ENCODE measurements at places on chromosomes 13 and 19.

- DNase-seq, result no peak
These were observed 188.0 kb downstream of the TDRD3 start for GRCh38 chr13:60584976-60585375.

GRCh38 chr13:113049521-113049941, 56.1 kb upstream of the F7 start:
- no peak for DNase-seq

GRCh38 chr13:106372199-106373155, 163.0 kb downstream of the EFNB2 start:
- no peak for DNase-seq

GRCh38 chr13:113982296-113982661, 8.4 kb upstream of the C13orf46 start:
- no peak for DNase-seq

- DNase-seq, result peak; percentile 84
These were observed 13.1 kb downstream of the EPS8L1 start for GRCh38 chr19:55088543-55089341.

DNA sequence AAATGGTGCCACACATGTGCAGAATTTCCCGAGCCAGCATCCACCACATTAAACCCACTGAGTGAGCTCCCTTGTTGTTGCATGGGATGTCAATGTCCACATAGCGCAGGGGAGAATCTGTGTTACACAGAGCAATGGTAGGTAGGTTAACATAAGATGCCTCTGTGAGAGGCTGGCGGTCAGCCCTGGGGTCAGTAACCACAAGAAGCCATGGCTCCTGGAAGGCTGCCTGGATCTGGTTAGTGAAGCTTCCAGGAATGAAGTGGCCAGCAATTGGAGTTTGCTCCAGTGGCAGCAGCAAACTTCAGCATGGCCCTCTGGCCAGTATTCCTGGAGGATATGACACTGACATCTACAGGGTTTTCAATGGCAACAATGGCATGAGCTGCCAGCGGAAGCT, 37.0 kb upstream of the PCDH9 start:
- no peak for DNase-seq

DNA sequence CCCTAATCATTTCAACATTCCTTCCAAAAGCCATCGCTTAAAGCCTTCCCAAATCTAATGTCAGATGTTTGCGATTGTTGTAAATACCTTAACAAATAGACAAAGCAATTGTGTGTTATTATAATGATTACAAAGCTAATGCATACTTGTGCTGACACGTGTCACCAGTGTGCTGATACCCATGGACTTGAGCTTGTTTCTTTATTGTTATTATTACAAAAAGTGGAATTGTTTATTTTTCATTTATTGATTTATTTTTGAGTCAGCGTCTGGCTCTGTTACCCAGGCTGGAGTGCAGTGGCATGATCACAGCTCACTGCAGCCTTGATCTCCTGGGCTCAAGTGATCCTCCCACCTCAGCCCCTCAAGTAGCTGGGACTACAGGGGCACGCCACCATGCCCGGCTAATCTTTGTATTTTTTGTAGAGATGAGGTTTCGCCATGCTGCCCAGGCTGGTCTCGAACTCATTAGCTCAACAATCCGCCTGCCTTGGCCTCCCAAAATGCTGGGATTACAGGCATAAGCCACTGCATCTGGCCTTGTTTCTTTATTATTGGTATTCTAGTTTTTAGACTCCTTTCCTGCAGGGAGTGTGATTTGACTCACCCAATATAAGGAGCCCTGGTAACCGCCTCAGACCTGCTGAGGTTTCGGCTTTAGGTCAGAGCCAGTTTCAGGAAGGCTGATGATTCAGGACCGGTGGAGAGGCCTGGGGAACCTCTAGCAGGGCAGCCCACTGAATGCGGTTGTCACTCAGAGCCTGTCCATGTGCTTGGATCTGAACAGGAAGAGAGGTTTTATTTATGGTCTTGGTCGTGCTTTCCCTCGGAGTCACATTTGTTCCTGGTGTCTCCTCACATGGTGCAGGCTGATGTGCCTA, 2.1 kb upstream of the FBXO17 start:
- peak; percentile 56 for DNase-seq

GRCh38 chr19:56900573-56901097, 60.1 kb upstream of the PEG3 start:
- no peak for DNase-seq

DNA sequence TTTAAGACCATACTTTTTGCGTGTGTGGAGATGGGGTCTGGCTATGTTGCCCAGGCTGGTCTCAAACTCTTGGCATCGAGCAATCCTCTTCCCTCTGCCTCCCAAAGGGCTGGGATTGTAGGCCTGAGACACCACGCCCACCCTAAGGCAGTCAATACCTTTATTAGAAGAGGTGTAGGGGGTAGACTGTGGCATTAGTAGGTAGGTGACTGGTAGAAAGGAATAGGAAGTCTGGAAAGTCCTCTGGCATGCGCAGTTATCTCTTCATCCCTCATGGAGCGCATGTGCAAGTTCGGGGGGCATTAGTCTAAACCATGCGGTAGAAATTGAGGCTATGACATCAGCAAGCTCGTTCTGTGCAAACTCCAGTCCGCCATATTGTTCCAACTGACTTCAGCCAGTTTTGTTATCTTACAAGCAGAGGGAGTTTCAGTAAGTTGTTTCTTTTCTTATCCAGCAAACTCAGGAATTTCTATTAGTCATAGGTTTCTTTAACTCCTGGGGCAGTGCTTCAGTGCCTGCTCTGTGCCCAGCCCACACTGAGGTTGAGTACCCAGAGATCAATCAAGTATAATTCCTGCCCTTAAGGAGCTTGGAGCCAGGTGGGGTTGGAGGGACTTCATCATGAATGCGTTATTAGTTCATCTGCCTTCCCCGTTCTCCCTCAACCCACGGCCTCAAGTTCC, 7.3 kb upstream of the RANBP3 start:
- no peak for DNase-seq

DNA sequence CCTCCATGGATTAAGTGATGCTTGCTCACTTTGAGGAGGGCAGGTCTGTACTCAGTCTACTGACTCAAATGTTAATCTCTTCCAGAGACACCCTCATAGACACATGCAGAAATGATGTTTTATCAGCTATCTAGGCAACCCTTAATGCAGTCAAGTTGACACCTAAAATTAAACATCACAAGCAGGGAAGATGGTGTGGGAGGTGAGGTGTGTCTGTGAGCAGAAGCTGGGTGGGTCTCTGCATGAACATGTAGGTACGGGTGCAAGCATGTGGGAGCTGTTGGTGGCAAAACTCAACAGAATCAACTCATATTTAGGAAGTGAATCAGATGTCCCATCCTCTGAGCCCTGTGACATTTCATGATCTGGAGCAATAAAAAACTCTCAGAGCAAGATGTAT, 249.2 kb upstream of the SGCG start:
- DNase-seq, result no peak

- peak; percentile 3 for DNase-seq
These were observed 512 bp downstream of the MED4 start for GRCh38 chr13:48094404-48094780.

DNA sequence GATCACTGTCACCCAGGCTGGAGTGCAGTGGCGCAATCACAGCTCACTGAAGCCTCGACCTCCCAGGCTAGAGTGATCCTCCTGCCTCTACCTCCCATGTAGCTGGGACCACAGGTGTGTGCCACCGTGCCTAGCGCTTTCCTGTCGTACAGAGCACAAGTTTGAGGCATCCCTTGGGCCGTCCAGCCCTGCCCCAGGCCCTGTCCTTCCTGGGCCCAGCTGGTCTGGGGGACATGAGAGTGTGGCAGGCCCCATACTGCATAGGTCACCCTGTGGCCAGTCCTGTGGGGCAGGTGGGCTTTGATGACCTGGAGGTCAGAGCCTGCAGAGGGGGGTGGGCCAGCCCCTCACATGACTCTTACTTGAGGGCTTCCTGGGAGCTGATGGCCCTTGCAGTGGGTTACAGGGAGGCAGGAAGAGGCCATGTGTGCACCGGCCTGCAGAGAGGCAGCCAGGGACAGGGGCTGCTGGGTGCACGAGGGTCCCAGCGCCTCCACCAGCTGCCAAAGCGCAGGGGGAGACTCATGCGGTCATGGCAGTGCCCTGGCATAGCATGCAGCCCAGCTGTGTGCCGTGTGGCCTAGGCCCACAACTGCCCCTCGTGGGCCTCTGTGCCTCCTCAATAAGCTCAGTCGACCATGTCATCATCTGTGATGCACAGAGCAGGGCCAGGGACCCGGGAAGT, 61.4 kb downstream of the KDM4B start:
- no peak for DNase-seq

GRCh38 chr13:48188601-48189000, 44.4 kb upstream of the ITM2B start:
- DNase-seq, result no peak

GRCh38 chr13:113803409-113804016, 44.5 kb downstream of the TMEM255B start:
- no peak for DNase-seq

DNA sequence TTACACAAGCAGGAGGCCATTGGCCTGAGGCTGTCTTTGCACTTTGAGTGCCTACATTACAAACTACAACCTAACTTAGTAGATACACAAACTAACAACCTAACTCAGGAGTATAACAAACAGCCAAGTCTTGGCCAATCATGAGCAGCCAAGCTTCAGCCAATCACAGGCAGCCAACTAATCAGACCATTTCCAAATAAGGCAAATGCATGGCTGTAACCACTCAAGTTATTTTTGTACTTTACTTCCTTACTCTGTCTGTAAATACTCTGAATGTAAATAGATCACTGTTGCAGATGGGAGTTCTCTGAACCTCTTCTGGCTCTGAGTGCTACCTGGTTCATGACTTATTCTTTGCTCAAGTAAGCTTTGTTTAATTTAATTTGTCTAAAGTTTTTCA, 748.1 kb upstream of the SGCG start:
- DNase-seq, result no peak

DNA sequence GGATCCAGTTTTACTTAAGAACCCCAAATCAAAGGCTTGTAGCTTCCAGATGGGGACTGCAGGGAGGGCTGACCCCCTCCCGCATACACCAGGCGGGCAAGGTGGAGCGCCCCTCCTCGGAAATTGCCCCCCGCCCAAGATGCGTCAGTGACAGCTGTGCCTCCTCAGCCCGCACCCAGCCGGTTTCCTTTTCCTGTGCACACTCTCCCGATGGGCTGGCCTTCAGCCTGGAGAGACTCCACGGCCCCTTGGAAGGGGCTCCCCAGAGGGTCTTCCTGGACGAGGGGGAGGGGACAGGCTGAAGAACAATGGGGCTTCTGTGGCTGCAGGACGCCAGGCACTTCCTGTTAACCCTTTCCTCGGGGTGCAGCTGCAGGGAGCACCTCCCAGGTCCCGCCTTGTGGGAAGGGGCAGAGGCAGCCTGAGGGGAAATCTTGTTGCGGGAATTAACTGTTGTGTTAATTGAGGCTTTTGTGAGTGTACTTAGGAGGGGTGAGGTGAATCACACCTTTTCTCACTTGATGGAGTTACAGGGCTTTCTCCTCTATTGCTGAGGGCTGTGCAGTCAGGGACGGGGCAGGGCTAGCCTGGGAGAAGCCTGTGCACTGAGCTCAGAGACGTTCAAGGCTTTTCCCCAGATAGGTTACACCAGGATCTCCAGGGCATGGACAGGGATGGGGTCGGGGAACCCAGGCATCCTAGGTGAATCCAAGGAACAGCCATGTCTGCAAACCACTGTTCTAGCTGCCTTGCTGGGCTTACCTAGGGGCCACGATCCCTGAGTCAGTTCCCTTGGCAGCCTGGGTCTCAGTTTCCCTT, 14.3 kb downstream of the IER2 start:
- peak; percentile 34 for DNase-seq

DNA sequence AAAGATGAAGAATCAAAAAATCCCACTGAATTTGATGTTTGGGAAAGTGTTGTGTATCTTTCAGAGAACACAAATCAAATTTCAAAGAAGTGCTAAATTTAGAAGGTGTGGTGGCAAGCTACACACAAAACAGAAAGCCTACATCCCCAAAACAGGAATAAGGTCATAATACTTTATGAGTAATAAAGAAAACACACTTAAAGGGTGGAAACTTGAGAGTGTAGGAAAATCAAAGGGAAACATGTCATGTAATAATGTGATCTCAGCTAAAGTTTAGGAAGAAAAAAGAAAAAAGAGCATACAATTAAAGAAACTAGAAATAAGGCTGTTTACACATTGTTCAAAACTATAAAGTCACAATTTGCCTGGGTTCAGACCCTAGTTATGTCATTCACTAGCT, 668.7 kb downstream of the PCDH17 start:
- DNase-seq, result no peak

DNA sequence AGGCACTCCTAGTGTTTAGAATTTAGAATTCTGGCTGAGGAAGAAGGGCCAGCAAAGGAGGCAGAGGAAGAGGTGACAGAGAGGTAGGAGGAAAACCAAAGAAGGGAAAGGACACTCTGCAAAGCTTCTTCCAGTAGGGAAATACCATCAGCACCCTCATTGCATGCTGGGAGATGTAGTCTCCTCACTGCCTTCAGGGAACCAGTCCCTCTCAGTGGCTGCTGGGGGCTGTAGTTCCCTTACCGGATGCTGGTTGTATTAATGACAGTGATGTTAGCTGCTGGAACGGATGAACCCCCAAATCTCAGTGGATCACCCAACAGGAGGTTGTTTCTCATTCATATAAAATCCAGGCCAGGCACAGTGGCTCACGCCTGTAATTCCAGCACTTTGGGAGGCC, 10.1 kb downstream of the GRIN2D start:
- peak; percentile 36 for DNase-seq

- no peak for DNase-seq
These were observed 10.0 kb upstream of the IGFL3 start for GRCh38 chr19:46134527-46134926.

DNA sequence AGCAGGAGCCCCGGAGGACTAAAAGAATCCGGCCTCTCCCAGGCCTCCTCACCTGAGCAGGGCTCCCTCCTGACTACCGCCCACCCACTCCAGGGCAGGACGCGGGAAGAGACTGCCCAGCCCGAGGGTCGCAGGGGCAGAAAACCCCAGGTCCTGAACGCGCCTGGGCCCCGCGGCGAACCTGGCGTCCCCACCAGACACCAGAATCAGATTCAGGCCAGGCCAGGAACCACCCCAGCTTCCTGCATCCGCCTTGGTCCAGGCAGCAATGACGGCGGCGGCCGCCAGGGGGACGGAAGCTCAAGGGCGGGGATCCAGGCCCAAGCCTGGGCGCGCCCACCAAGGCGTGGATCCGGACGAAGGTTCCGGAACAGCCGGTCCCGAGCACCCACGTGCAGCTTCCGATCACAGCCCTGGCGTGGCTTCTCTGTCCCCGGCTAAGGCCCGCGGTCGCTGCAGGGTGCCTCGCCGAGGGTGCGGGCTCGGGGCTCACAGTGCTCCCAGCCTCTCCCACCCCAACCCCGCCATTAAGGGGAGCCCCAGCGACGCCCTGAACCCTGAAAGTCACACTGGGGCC, 3.6 kb downstream of the LGALS7 start:
- DNase-seq, result peak; percentile 92

GRCh38 chr13:33453936-33454335, 168.4 kb upstream of the STARD13 start:
- no peak for DNase-seq
